ENCODE measurements at places on chromosomes 4 and X.

GRCh38 chrX:52118262-52118661 is 49.3 kb upstream of the MAGED4B start:
- no peak for DNase-seq

DNA sequence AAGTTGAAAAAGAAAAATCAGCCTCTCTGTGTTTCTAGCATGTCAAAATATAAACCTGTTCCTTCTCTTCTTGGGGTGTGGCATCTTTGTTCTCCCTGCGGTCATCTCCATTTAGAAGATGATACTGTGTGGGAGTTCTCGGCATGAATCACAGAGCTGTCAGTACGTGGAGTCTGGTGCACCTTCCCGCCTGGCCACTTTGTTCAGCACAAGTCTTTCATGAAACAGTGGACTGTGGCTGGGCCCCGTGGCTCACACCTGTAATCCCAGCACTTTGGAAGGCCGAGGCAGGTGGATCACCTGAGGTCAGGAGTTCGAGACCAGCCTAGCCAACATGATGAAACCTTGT is 166.5 kb downstream of the MAML3 start:
- DNase-seq = no peak

DNA sequence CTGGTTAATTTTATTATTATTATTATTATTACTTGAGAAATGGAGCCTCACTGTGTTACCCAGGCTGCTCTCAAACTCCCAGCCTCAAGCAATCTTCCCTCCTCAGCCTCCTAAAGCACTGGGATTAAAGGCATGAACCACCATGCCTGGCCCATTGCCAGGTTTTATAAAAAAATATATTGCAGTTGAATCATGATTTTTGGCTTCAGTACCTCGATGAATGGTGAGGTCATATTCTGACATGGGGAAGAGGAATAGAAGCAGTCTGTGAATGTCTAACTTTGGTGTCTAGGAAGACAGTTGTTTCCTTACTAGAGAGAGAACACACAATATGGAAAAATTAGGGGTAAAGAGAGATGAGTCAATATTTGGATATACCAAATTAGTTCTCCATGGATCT is 32.0 kb downstream of the CCSER1 start:
- DNase-seq = no peak

GRCh38 chr4:39406763-39407583 is at the start of gene KLB:
Gene KLB (plus strand): TSS chr4:39406930. CDS start chr4:39406950, 20 bp downstream.
- DNase-seq = no peak

DNA sequence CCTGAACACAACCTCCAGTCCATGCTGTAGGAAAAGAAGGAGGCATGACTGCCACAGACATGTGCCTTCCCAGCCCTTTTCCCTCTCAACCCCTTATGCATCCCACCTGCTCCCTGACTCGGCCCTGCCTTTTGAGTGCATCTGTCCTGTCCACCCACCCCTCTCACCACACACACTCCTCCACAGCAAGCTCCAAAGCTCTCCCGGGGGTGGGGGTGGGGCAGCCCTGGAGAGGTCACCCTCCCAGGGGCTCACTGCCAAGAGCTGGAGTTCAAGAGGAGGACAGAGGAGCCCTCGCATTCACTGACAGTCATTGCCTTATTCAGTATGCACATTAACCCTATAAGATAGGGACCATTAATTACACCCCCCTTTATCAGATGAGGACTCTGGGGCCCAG is 46.6 kb upstream of the MAMLD1 start:
- DNase-seq = no peak
